SK-N-MC (cell line): ENCODE measurements at places on chromosomes 1 and 21.

DNA sequence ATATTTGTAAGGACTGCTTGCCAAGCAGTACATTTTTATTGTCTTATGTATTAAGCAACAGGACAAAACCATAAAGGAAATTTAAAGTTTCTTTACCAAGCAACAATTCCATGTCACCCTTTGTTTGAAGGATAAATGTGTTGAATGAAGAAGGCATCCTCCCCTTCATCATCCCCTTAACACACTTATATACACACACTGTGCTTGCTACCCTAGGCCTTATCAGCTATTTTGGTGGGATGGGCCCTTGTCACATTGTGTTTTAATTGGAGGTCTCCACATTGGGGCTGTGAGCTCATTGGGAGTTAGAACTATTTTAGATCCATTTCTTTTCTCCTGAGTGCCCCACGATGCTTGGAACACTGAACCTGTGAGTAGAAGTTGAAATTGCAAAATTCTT, 1.9 kb downstream of the VANGL1 start:
- no peak for DNase-seq

- DNase-seq, result no peak
These were observed 191.2 kb upstream of the LYPLAL1 start for GRCh38 chr1:218982482-218982881.

- DNase-seq, result no peak
These were observed 1.4 kb upstream of the SLC5A9 start for GRCh38 chr1:48221122-48221521.

GRCh38 chr1:95309031-95309471, 75.0 kb downstream of the RWDD3 start:
- peak; percentile 48 for DNase-seq

DNA sequence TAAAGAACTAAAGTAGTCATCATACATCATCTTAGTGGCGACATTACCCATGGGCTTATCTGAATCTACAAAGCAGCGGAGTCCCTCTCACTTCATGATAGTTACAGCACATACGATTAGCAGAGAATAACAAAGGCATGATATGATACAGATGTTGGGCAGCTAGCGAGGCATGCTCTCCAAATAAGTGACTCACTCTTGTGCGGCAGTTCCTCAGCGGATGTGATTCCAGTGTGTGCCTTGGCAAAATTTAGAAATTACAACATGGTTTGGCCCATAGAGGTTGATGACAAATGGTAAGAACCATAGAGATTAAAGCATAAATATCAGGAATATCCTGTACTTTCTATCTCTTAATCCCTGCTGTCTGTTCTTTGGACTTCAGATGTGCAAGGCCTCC, 48.1 kb upstream of the PAXBP1 start:
- no peak for DNase-seq

DNA sequence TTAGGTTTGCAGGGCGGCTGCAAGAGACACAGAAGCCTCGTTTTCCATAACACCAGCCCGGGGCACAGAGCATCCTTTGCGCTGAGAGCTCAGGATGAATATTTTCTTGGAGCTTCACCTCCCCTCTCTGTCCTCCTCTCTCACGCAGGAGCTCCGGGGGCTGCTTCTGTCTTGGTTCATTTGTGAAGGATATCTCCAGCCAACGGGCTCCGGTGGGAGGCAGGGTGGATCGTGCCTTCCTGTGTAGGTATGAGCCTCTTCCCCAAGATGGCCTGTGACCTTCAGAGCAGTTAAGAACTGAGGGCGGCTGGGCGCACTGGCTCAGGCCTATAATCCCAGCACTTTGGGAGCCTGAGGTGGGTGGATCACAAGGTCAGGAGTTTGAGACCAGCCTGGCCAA, 319.0 kb upstream of the C1orf174 start:
- no peak for DNase-seq

DNA sequence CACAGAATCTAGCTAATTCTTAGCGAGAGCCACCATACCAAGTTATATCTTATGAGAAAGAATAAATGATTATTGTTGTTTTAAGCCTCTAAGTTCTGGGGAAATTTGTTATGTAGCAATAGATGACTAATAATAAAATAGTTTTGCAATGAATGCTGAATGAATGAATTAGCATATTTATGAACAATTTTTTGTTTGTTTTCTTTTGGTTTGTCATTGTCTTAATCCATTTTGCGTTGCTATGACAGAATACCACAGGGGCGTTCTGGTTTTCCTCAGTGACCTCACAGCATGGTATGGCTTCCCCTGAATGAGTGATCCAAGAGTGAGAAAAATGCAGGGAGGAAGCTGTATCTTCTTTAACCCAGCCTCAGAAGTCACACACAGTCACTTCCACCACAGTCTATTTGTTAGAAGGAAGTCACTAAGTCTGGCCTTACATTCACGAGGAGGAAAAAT, 53.8 kb upstream of the HPDL start:
- no peak for DNase-seq

- no peak for DNase-seq
These were observed 320.7 kb downstream of the PTPRU start for GRCh38 chr1:29557066-29557465.

DNA sequence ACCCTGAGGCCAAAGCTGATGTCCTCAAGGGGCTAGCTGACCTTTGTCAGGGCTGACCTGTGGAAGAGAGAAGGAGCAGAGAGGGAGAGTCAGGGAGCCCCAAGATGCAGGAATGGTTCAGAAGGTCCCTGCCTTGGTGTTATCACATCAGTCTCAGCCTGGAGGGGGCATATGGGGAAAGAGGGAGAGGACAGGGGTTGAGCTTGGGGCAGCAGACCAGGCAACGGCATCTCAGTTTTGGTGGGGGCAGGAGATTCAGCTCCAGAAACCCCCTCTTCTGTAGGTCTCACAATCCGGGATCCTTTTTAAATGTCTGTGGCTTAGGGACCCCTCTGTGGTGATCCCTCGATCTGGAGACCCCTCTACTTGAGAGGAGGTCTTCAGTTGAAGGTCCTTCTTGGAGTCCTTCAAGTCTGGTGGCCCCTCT, 815 bp downstream of the S100A13 start:
- no peak for DNase-seq

DNA sequence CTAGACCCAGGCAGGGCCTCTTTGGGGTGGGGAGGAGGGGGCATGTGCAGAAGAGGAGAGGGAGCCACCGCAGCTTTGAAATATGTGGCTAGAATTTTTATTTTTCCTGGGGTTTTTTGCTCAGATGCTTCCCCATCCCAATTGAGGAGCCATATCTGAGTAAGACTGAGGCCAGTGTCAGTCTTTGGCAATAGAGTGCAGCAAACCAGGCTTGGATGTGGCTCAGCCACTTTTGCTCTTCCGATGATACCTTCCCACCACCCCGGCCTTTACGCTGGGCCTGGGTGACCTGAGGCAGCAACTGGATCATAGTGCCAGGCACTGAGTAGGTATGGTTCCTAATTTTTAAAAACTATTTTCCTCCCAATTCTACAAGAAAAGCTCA, 36.9 kb downstream of the KIAA1614 start:
- no peak for DNase-seq

- DNase-seq, result no peak
These were observed 277.5 kb upstream of the KAZN start for GRCh38 chr1:14320986-14321385.

GRCh38 chr1:48338257-48338656, 115.7 kb downstream of the SLC5A9 start:
- no peak for DNase-seq

- no peak for DNase-seq
These were observed 266.9 kb downstream of the TGFB2 start for GRCh38 chr1:218611916-218612585.

GRCh38 chr1:202011994-202012393, 1.6 kb downstream of the ELF3 start:
- no peak for DNase-seq

GRCh38 chr21:35026617-35027562, 22.2 kb downstream of the RUNX1 start:
- no peak for DNase-seq

- no peak for DNase-seq
These were observed 1.7 kb downstream of the IGFN1 start for GRCh38 chr1:201192261-201192788.

- no peak for DNase-seq
These were observed 54.5 kb downstream of the COL6A1 start for GRCh38 chr21:46035809-46036695.

DNA sequence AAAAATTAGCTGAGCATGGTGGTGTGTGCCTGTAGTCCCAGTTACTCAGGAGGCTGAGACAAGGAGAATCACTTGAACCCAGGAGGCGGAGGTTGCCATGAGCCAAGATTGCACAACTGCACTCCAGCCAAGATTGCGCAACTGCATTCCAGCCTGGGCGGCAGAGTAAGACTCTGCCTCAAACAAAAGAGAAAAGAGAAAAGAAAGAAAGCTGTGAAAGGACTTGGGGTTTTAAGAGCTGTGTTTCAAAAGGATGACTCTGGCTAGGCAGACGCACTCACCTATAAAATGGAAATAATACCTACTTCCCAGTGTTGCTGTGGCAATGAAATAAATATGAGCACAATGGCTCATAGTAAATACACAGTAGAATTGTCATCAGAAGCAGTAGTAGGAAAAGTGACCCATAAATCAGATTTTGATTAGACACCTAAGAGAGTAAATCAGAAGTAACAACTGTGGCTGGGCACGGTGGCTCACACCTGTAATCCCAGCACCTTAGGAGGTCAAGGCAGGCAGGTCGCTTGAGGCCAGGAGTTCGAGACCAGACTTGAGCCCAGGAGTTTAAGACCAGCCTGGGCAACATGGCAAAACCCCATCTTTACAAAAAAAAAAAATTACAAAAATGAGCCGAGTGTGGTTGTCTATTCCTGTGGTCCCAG, 45.9 kb upstream of the PUM1 start:
- DNase-seq, result no peak

- no peak for DNase-seq
These were observed 60.4 kb downstream of the ITPKB start for GRCh38 chr1:226678701-226679100.

DNA sequence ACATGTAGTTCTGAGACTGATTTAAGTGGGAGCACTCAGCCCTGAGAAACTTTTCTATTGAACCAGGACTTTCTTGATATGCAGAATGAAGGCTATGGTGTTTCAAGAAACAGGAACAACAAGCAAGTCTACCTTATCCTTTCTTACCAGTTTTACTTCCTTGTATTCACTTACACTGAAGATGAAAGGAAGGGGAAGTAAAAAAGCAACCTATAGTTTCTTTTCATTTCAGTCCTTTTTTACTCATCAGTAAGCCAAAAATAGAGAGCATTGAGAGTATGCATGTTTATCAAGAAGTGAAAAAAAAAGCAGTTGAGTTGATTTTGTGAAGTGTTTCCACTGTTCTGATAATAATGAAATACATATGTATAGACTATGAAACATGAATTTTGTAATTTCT, 1010.3 kb downstream of the AMY1C start:
- DNase-seq, result no peak

- no peak for DNase-seq
These were observed 57.9 kb upstream of the EDN2 start for GRCh38 chr1:41542196-41542930.

- DNase-seq, result no peak
These were observed 43.0 kb upstream of the AK4 start for GRCh38 chr1:65104854-65105534.

DNA sequence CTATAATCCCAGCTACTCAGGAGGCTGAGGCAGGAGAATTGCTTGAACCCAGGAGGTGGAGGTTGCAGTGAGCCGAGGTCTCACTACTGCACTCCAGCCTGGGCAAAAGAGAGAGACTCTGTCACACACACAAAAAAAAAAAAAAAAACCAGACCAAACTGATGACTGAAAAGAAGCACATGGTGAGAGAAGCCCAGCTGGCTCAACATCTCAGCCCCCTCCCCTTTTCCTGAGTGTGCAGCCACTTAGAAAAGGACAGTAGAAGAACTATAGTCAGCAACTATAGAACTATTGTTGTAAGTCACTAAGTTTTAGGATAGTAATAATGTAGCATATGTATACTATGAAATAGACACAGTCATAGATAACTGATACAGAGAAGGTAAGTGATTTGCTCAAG, 87.2 kb upstream of the RALGPS2 start:
- DNase-seq, result no peak
